Activated CD4-positive, CD25-positive, alpha-beta regulatory T cell treated with anti-CD3 and anti-CD28 coated beads, Interleukin-2, amount 50 U/mL, for 72 hours (primary cell): ENCODE measurements at places on chromosomes 4 and X.

DNA sequence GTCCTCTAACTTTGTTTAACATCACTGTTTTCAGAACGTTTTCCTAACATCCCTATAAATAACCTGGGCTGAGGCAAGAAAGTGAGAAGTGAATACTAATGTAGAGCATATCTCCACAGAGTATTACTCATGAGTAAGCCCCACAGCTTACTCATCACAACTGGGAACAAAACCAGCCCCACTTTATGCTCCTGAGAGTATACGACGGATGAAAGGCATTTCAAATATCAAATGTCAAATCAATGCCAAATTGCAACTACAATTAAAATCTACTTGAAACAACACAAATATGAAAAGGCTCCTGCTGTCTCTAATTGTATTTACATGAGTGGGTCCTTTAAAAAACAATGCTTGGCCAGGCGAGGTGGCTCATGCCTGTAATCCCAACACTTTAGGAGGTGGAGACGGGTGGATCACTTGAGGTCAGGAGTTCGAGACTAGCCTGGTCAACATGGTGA is 41.2 kb downstream of the SH3RF1 start:
- DNase-seq: no peak

DNA sequence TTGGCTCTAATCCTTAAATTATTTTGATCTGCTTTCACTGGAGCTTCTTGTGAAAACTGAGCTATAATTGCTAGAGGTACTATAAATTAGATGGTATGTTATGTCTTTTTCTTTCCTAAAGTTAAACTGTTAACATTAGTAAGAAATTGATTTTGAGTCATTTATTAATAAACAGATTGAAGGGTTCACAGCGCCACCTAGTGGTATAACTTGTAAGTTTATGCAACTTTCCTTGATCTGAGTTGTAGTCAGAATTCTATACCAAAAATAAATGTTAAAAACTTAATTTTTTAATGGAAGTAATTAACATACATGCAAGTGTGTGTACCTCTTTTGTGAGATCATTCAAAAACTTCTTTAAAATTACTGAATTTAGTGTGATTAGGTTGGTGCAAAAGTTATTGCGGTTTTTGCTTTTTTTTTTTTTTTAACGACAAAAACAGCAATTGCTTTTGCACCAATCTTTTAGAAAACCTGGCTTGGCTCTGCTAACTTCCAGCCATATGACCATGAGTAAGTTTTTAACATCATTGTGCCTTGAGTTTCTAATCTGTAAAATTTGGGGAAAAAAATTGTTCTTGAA is 151.5 kb downstream of the CENPC start:
- DNase-seq: no peak

DNA sequence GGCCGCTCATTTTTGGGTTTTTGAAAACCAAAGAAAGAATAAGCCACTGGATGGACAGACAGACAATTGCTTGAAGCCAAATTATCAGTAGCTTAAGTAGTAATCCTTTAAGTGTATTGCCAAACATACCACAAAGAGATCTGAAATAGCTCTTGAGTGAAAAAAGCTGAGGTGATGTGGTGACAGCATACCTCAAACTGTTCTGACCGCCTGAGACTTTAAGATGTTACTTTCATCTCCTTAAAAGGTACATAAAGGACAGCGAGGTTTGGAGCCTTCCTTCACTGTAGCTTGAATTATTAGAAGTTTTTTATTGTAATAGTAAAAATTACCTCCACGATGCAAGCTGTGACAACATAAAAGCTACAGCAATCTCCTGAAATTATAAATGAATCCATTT is 271.5 kb upstream of the FAM241A start:
- DNase-seq: no peak

GRCh38 chr4:162837241-162837640 is 329.4 kb downstream of the NAF1 start:
- no peak for DNase-seq

GRCh38 chr4:77360451-77360850 is 203.4 kb downstream of the CCNG2 start:
- DNase-seq: no peak

- DNase-seq: no peak
These were observed 49.3 kb upstream of the MED14 start for GRCh38 chrX:40784516-40785151.

- no peak for DNase-seq
These were observed 128.9 kb upstream of the DKK2 start for GRCh38 chr4:107164962-107165475.

DNA sequence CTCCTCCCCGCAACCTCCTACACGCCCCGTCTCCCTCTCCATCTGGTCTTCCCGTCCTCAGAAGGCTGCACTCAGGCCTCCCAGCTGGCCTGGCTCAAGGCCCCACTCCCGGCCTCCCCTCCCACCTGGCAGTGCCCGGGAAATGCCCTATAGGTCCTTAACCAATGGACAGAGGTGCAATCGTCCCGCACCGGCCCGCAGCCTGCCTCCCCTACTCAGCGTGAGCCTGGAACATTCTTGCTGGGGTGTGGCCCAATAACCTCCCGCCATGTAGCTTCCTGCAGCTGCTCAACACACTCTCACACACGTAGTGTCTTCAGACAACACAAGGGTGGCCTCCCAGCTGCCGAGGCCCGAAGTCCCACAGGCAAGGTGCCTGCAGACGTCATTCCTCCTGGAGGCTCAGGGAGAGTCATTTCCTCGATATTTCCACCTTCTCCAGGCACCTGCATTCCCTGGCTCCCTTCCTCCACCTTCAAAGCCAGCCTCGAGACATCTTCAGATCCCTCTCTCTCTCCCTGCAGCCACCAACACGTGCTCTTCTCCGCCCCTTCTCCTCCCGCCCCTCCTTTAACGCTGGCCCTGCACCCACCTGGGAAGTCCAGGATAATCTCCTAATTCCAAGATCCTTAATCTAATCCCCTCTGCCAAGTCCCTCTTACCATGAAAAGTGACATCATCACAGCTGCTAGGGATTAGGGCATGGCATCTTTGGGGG is 56.2 kb downstream of the ADRA2C start:
- no peak for DNase-seq

DNA sequence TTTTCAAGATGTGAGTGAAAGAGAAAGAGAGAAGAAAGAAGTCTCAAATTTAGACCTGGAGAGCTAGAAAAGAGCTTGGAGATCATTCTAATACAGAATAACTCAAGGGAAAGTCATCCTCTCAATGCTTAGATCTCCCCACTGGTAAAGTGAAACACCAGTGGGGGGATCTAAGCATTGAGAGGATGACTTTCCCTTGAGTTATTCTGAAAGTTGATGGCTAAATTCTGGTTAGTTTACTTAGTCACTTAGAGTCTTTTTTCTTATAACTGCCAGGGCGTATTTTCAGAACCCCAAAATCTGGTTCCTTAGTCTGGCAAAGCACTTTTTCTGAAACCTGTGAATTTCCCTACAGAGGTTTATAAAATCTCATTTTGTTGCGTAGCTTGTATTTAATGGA is 198.6 kb downstream of the ARHGAP24 start:
- DNase-seq: no peak

DNA sequence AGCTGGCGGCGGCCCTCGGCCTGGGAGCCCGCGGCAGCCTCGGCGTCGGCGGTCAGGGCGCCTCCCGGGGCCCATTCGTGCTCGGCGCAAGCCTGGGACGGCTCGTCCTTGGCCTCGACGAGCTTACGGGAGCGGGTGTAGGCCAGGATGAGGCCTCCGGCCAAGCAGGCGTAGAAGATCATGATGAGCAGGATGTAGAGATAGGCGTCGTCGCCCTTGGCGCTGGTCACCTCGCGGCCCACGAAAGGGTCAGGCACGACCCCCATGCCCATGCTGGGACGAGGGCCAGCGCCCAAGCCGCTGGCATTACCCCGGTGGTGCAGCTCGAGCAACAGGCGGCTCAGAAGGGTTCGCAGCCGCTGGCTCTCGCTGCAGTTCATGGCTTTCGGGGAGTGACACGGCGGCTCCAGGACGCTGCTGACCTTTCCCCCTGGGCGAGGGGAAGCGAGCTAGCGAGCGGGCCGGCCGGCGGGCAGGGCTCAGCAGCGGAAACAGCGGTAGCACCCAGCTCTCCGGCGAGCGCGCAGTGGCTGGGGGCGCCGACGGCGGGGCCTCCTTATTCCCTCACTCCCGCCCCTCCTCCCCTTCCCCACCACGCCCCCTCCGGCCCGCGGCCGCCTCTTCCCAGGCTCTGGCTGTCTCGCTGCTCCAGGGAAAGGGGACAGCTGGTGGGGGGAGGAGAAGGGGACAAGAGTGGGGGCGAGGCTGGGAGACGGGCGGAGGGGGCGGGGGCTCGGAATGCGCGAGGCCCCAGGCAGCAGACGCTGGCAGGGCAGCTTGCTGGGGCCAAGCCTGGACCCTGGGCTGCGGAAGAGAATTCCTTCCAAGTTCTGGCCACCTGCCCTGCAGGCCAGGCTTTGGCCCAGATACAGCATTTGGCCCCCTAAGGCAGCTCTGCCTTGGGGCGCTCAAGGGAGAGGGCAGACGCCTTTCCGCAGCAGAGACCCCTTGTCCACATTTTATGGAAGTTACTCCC is at the start of gene KCNE5:
KCNE5 (minus strand) TSS at position 532 of the 976 bp plus-strand sequence; CDS start at position 380, 152 bp downstream.
- DNase-seq: no peak

GRCh38 chr4:178255172-178255571 is 812.9 kb upstream of the AGA start:
- no peak for DNase-seq

- no peak for DNase-seq
These were observed 185.9 kb downstream of the DHRSX start for GRCh38 chrX:2314831-2315365.

- DNase-seq: no peak
These were observed 203.4 kb downstream of the ANAPC10 start for GRCh38 chr4:144894573-144894972.

GRCh38 chr4:169102026-169102425 is 92.0 kb upstream of the CBR4 start:
- DNase-seq: no peak

- no peak for DNase-seq
These were observed 487 bp downstream of the TBCK start for GRCh38 chr4:106315476-106315967.

GRCh38 chr4:157887316-157887715 is 285.5 kb downstream of the GASK1B start:
- no peak for DNase-seq

GRCh38 chrX:19334945-19335626 is 8.6 kb upstream of the PDHA1 start:
- no peak for DNase-seq

DNA sequence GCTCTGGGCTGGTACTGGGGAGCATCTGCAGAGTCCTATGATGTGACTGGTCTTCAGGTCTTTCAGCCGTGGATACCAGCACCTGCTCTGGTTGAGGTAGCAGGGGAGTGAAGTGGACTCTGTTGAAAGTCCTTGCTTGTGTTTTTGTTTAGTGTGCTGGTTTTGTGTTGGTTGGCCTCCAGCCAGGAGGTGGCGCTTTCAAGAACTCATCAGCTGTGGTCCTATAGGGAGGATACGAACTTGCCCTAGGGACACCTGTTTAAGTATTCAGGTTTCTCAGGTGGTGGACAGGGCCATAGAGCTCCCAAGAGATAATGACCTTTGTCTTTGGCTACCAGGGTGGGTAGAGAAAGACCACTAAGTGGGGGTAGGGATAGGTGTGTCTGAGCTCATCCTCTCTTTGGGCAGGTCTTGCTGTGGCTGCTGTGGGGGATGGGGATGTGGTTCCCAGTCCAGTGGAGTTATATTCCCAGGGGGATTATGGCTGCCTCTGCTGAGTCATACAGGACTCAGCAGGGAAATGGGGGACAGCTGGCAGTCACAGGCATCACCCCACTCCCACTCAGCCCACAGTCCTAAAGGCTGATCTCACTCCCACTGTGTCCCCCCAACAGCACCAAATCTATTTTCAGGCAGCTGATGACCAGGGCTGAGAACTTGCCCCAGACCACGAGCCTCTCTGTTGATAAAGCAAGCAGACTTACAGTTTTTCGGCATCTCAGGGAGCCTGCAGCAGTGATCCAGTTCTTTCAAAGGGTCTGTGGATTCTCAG is 24.1 kb downstream of the MSMO1 start:
- DNase-seq: no peak
